ENCODE measurements at places on chromosomes 4 and X.
A peak's percentile ranks its signal among the peaks of the same experiment; 100 is the strongest.

- no peak for DNase-seq
Measured at GRCh38 chr4:184444953-184445309, 29.4 kb downstream of the IRF2 start.

- DNase-seq, result no peak
Measured at GRCh38 chrX:150258463-150259430, 104.4 kb upstream of the MAMLD1 start.

GRCh38 chrX:153538424-153538823, 21.0 kb downstream of the ATP2B3 start:
- no peak for DNase-seq

- no peak for DNase-seq
Measured at GRCh38 chr4:186424745-186425144, 130.6 kb downstream of the MTNR1A start.

- no peak for DNase-seq
Measured at GRCh38 chrX:10089378-10089795, 67.4 kb upstream of the CLCN4 start.

DNA sequence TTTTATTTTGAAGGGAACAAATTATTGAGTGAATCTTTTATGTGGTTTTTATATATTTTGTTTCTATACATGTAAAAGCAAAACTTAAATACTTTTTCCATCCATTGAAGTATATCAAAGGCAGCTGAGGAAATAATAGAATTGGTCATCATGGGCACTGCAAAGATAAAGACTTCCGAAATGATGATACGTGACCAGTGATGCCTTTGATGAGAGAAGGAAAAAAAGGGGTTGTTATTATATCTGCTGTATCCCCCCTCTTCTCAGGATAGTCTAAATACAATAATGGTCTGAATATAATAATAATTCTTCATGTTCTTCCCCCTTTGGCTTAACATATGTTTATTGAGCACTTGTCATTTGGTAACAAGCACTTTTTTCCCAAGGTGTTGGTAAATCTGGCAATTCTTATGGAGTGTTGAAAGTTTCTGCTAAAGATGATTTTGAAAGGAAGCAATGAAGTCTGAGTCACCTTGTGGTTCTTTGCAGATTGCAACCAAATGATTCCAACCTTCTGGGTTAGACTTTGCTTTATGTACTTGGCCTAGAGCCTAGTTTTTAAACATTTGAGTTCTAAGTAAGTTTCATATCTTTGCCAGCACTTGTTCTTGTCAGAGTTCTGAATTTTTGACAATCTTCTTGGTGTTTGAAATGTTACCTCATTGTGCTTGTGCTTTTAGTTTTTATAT, 60.8 kb downstream of the USP9X start:
- DNase-seq, result no peak

- no peak for DNase-seq
Measured at GRCh38 chrX:122790376-122791095, 393.5 kb upstream of the GRIA3 start.

DNA sequence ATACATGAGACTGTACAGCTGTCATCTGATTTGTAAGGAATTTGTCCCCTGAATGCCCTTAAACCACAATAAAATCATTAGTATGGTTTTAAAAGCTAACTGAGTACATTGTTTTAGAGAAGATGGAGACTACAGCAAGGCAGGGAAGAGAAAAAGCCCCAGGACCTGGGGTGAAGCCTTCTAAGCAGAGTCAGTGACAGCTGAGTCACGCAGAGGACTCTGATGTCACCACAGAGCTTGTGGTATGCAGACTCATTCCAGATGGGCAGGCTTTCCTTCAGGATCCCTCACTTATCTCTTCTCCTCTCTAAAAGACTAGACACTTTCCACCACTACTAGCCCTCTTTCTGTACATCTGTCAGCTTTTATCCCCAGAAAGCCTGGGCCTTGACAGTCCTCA, 97.1 kb upstream of the ATOH1 start:
- no peak for DNase-seq

- no peak for DNase-seq
Measured at GRCh38 chrX:24235084-24235710, 78.7 kb downstream of the SUPT20HL2 start.

GRCh38 chr4:44257461-44257860, 191.1 kb downstream of the KCTD8 start:
- DNase-seq, result no peak

DNA sequence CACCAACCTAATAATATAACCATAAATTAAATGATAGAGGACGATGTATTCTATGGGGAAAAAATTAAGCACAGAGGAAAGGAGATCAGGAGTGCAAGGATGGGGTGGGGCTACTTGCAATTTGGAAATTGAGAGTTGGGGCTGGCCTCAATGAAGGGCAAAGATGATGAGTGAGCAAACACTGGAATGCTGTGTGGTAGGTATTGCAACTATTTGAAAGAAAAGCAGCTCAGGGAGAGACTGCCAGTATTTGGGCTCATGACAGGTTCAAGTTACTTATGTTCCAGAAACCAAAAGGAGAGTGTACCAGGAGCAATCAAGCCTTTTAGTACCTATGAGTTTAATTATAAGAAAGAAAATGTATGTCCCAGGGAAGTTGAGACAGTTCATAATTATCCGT, 47.4 kb downstream of the ASIC5 start:
- no peak for DNase-seq

GRCh38 chrX:24145303-24146186, 4.0 kb upstream of the ZFX start:
- no peak for DNase-seq

DNA sequence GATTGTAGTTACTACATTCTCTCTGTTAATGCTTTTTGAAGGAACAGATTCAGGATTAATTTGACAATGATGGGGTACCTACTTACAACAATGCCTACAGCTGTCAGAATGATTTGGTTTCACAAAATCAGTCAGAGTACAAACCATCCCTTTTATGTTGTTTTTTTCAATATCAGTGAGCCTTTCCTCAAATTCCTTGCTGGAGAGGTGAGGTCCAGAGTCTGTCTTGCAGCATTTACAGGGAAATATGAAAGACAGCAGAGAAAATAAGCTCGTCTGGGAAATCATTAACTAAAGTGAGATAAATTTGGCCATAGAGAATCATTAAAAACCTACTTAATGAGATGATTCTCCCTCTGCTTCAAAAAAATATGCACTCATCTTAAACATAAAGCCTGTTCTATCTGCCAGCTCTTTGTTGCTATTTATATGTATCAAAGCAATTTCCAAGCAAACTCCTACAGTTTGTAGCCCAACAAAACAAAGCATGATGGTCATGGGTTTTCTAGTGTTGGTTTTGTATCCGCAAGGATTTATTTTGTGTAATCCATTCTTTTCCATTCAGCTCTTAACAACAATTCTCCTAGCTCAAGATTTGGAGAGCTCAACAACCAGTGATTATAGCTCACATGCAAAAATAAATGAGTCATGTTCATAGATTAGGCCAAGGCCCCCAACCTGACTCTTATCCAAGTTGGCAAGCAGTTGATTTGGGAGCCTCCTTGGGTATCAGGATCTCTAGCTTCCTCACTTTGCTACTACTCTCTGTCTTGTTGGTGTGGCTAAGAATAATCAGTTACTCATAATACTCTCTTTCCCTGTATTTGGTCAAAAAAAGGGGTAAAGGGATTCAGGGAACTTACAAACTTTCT, 222.6 kb downstream of the ENOX2 start:
- DNase-seq, result no peak

DNA sequence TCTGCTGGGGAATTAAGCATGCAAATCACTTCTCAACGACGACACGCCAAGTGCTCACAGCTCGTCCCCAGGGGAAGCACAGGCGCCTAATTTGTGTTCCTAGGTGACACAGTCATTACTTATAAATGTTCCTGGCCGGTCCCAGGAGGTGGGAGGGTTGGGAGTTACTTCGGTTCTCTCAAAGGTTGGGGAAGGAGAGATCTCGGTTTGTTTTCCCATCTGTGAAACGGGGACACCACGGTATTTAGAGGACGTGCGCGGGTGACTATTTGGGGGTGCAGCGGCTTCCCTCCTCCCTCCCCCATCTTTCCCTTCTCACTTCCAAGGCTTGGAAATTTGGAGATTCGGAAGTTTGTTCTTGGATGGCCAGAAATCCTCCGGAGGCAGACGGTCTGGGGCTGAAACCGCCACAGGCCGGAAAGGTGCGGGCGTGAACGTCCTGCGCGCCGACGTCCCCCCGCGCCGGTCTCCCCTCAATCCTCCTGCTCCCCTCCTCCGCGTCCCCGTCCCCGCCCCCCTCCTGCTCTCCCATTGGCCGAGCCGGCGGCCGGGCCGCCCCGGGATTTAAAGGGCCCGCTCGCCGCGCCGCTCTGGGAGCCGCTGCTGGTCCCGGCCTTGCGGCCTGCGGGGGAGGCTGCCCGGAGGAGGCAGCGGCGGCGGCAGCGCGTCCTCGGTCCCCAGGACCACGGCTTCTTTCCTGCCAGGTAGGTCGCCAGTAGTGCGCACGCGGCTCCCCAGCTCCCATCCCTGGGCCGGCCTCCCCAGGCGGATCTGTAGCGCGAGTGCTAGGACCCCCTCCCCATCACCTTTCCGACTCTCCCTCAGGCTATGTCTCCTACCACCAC, at the start of gene PORCN:
Gene PORCN (plus strand): TSS at position 593 of the 845 bp plus-strand sequence. CDS start 829 bp downstream, outside the sequence.
- peak; percentile 67 for DNase-seq

- no peak for DNase-seq
Measured at GRCh38 chr4:62923783-62924182, 1485.5 kb downstream of the TECRL start.
